ENCODE measurements at places on chromosomes 7 and 10.

DNA sequence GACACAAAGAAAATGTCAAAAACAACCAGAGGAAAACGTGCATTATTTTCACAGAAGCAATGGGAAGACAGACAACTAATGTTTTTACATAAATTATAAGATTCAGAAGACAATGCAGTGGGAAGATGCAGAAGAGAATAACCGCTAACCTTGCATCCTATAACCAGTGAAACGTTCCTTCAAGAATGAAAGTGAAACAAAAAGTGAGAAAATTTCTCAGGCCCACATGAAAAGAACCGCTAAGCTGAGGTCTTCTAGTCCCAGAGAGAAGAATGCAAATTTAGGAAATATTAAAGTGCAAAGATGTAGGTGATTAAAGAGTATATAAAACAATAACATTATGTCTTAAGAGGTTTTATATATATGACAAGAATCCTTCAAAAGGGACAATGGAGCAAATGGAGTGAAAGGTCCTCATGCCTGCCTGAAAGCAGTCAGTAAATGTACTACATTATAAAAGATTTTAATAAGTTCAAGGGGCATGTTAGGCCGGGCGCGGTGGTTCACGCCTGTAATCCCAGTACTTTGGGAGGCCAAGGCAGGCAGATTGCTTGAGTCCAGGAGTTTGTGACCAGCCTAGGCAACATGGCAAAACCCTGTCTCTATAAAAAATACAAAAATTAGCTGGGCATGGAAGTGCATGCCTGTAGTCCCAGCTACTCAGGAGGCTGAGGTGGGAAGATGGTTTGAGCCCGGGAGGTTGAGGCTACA is 43.1 kb upstream of the DDC start:
- DNase-seq, result no peak

DNA sequence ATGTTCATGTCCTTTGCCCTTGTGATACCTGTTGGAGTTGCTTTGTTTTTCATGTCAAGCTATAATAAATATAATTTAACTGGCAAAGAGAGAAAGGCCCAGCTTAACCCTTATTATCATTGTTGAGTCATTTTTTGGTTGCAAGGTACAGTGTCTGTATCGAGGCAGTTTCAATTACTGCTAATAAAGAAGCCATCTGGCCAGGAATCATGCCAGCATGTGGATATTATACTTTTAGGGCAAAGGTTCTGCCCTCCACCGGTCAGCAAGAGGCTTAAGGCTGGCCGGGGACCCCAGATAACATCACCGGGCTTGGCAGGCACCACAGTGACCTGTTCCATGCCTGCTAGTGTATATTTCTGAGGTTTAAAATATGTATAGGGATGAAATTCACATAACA is 9.0 kb upstream of the CYP3A4 start:
- DNase-seq, result no peak

DNA sequence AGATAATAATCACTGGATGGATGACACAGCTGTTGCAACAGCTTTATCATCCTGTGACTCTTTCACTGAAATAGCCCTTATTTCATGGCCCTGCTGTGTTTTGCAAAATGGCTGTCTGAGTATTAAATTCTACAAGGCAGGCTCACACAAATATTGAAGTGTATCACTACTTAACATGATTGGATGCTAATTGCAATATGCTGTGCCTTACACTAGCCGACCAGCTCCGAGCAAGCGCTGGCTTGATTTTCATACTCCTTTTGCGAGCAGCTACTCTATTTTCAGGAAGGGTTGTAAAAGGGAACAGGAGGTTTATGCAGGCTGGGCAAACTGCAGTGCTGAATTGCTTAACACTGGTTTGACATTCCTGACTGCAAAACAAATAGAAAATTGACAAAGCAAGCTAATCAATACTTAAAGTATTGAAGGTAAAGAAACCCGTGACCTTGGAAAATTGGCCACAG is 121.6 kb downstream of the CACNB2 start:
- no peak for DNase-seq

- no peak for DNase-seq
Observed at GRCh38 chr7:100965723-100966541, 3.4 kb upstream of the MUC12 start.

DNA sequence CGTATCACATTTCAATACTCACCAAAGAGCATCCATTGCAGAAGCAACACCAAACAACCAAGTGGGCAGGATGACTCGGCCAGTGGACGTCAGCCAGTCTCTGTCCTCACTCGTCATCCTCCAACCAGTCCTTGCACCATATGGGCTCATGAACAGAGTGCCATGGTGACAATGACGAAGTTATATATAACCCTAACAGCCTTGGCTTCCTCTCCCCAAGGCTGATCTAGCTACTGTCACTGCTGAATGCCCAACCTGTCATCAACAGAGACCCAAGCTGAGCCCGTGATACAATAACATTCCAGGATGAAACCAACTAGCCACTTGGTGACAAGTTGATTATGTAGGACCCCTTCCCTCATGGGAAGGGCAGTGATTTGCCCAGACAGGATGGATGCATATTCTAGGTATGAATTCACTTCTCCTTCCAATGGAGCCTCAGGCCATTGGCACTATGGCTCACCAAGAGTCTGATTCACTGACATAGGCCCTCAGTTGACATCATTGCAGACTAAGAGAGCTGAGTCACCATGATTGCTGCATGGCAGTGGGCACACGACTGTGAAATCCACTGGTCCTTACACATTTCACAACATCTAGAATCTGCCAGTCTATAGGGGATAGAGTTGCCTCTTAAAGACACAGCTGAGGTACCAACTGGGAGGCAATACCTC is 26.3 kb upstream of the PPIF start:
- peak; percentile 89 for DNase-seq

GRCh38 chr7:117582219-117582704 is 102.4 kb downstream of the CFTR start:
- DNase-seq, result peak; percentile 69

- DNase-seq, result no peak
Observed at GRCh38 chr10:15455456-15455855, 84.4 kb upstream of the FAM171A1 start.

GRCh38 chr10:98950106-98950505 is 285.5 kb downstream of the HPSE2 start:
- no peak for DNase-seq

DNA sequence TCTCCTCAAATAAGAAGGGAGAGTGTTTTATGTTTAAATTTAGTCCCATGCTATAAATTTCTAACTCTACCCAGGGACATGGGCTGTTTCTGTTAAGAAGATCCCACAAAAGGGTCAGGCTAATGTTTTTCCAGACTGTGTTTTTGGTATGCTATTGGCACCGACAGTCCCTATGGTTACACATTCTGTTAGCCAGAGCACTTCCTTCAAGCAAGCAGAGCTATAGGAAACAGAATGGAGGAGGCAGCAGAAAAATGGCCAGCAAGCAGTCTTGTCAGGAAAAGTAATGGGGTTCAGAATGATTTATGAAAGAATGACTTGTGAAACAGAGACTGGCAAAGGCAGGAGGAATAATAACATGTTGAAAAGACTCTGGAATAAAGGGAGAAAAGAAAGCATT is 44.8 kb upstream of the PHYHIPL start:
- no peak for DNase-seq

GRCh38 chr10:49599546-49599945 is 10.6 kb upstream of the SLC18A3 start:
- DNase-seq, result no peak

Measured in amniotic stem cell (primary cell).